ENCODE measurements at places on chromosomes 5 and 9.
A peak's percentile ranks its signal among the peaks of the same experiment; 100 is the strongest.

- DNase-seq: peak; percentile 56
Observed at GRCh38 chr9:129458663-129459546, 162.0 kb downstream of the C9orf50 start.

- no peak for DNase-seq
Observed at GRCh38 chr9:78566948-78567675, 270.2 kb downstream of the PSAT1 start.

- DNase-seq: no peak
Observed at GRCh38 chr9:13013991-13014883, 239.4 kb downstream of the LURAP1L start.

DNA sequence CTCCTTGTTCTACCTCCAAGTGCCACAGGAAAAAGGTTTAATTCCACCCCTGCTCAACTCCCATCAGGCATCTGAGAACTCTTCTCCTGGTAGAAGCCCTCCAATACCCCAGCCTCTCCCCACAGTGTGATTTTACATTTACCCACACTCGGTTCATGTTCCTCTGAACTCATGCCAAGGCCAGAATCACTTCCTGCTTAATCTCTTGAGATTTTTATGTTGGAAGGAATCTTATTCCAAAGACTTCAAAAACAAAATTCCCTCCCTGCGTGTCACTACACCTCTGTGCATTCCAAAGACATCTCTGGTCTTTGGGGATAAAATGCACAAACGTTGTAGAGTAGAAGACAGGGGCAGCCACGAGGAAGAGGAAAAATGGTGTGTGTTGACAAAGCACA is 186.8 kb downstream of the ACTL7B start:
- no peak for DNase-seq

DNA sequence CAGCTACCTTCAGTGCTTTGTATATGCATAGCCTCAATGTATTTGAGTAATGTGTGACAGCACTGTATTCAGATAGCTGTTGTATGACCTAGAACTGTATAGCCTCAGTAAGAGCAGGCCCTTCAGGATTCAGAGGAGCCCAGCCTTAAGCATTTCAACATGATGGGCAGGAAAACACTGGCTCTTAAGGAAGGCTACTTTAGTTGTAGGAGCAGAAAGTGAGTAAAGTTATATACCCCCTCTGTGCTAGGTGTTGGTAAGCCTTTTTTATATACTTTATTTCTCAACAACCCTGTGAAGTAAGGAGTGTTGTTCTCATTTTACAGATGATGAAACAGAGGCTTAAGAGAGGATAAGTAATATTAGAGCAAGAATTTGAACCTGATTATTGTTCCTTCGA is 1.5 kb upstream of the GPR21 start:
- no peak for DNase-seq

- DNase-seq: no peak
Observed at GRCh38 chr9:129467004-129467588, 153.8 kb downstream of the C9orf50 start.

DNA sequence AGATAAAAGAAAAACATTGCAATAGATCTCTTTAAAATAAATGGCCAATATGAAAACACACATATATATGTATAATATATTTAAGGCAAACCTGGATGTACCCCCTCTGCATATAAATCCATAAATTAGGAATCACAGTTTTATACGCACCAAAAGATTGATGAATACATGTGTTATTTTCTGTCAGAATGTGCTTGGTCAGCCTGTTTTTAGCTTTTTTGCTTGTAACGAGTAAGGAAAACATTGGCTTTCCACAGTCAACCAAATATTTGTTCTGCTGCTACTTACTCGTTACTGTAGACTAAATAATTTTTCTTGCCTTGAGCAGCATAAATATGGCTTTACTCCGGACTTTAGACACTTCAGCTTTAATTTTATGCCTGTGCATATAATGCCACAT is 173.7 kb downstream of the CWC27 start:
- no peak for DNase-seq

Measured in suppressor macrophage treated with lipopolysaccharide for 1 hour (primary cell).